ENCODE measurements at places on chromosomes 4 and X. TPM values are rescaled to one million over a fixed set of nuclear protein-coding genes. Genes with fewer than 3 reads are reported as not detected.

NFKB1 gene
- 29.0 TPM for total RNA-seq

MAP9 gene
- 9.8 TPM for total RNA-seq

TEX11 gene
- total RNA-seq: not detected

MTNR1A gene
- total RNA-seq: 0.23 TPM

GAGE12E gene
- total RNA-seq: not detected

ETDB gene
- not detected for total RNA-seq

All from Panc1 (cell line).